Nephron progenitor cell (in vitro differentiated cells): ENCODE measurements at places on chromosomes 13 and 19.

DNA sequence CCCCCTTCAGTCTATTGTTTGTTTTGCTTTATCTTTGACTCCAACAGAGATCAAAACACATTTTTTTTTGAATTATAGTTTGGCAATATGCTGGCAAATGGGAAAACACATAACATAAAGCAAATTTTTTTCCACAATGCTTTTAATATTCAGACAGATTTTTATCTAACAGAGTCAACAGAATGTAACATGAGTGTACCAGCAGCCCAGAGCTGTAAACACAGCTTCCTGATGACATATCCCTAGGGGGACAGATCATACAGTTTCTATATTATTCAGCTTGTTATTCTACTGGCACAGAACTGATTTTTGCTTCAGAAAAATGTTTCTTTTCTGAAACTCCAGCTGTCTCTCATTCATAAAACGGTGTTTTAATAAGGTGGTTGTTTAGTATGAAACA lies 168.8 kb downstream of the OLFM4 start:
- no peak for DNase-seq

DNA sequence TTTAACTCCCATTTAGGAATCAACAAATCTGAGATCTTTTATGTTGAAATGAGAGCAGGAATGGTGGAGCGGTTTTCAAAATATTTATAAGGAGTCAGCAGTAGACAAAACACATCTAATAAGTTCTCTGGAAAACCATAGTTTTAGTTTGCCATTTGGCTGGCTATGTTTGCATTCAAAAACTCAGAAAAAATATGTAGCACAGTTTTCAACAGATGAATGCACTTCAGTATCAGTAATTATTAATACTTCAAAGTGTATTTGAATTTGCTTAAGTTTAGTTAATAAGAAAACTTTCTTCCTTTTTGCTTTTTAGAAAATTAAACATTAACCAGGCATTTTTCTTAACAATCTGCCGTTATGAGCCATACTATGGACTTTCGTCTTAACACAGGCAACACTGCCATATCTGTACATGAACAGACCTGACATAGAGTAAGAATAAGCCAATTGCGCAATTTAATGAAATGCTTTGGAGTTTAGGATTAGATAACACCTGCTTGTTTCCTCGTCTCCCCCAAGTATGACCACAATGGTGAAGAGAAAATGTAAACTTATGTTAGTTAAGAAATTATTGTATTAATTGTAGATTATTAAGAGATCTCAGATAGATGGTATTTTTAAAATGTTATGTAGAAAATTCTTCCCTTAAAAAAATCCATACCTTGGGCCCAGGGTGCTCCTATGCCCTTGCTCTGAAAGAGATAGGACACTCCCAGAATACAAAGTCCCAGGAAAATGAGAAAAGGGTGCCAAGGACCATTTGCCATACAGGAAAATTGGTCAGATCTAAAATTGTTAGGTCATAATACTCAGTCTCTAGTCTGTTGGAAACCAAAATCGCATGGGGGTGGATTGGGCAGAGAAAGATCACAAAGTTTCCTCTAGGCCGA lies 552.3 kb upstream of the ARGLU1 start:
- no peak for DNase-seq

GRCh38 chr13:49690133-49690994 lies 922 bp downstream of the EBPL start:
- no peak for DNase-seq

GRCh38 chr19:38773469-38774177 lies at the start of gene LGALS7:
Gene LGALS7 (minus strand): TSS chr19:38773517. CDS start chr19:38773492, 25 bp downstream.
- DNase-seq: no peak

DNA sequence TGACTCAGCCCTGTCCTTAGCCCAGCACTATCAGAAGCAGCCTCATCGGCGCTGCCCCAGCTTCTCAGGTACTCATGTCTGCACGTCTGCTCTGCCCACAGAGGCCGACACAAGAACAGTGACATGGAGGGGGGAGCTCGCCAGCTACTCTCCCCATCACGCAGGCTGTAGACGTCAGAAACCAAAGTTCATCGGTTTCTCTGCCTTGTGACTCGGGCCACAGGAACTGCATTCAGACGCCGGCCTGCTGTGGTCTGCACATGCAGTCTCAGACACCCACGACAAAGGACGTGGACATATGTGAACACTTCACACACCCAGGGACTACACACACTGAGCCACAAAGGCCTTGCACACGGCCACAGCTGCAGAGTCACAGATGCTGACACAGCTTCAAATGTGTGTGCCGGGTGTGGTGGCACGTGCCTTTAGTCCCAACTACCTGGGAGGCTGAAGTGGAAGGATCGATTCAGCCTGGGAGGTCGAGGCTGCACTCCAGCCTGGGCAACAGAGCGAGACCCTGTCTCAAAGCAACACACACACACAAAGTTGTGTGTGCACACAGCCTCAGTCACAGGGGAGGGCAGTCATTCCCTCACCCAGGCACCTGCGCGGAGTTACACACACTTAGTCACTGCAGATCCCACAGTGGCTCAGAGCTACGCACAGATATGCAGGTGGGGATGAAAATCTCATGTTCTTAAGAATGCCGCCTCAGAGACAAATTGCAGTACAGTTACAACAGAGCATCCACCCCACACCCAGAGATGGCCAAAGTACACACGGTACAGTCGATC lies 4.9 kb upstream of the ZFP36 start:
- no peak for DNase-seq

DNA sequence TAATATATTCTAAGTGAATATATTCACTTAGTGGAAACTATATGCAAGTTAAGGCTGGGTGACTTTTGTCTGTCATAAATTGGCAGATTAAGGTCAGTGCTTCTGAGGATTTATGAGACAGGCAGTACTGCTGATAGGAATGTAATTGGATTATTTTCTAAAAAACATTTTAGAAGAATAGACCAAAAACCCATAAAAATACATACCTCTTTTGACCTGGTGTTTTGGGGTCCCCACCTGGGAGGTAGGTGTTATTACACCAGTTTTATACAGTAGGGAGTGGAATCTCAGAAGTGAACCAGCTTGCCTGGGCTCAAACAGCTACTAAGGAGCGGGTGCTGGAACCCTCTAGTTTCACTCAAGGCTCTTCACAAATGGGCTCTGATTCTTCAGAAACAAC lies 25.3 kb downstream of the COG3 start:
- DNase-seq: no peak

DNA sequence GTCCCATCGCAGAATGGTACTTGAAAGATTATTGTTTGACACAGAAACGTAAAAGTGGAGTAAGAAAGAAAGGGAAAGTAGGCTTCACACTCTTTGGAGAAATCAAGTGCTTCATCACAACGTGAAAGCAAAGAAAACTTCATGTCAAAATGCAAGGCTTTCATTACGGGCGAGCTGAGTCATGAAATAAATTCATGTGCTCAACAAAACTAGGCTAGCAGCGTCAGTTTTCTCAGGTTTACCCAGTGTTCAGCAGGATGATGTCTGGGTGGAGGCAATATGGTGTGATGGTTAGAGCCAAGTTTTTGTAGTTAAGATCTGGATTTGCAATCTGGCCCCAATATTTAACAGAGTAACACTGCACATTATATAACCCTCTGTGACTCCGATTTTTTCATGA lies 128.0 kb downstream of the TRPC4 start:
- no peak for DNase-seq

- no peak for DNase-seq
Observed at GRCh38 chr13:105502193-105502592, 1033.3 kb downstream of the EFNB2 start.

GRCh38 chr19:48006762-48007161 lies 12.3 kb downstream of the ELSPBP1 start:
- DNase-seq: no peak

DNA sequence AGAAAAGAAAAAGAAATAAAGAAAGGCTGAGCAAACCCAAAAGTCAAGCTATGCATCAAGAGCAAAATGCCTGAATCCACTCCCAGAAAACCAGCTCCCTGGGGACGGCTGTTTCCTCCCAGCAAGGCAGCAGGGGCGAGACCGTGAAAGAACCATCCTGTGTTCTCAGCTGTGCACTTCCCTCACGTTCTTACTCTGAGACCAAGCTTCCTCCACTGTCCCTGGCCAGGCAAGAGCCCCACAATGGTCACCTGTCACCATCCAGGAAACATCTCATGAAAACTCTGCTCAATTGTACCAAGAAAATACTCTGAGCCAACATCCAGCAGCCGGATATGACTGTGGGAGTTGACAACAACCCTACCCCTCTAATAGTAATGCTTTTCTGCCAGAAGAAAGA lies 22.9 kb downstream of the RAB20 start:
- DNase-seq: no peak

DNA sequence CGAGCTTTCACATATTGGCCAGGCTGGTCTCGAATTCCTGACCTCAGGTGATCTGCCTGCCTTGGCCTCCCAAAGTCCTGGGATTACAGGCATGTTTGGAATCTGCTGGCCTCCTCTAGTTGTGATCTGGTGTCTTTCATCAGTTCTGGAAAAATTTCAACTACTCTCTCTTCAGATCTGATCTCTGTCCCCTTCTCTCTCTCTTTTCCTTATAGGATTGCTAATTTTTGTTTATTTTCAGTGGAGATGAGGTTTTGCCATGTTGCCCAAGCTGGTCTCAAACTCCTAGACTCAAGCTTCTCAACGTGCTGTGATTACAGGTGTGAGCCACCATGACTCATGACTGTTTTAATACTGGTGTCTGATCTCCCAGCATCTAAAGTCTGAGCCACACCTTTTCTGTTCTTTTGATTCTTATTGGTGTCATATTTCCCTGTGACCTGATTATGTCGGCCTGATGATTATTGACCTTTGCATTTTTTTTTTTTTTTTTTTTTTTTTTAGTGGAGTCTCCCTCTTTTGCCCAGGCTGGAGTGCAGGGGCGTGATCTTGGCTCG lies 10.4 kb upstream of the NANOS2 start:
- DNase-seq: no peak

- DNase-seq: no peak
Observed at GRCh38 chr13:85486663-85487062, 312.6 kb downstream of the SLITRK6 start.

DNA sequence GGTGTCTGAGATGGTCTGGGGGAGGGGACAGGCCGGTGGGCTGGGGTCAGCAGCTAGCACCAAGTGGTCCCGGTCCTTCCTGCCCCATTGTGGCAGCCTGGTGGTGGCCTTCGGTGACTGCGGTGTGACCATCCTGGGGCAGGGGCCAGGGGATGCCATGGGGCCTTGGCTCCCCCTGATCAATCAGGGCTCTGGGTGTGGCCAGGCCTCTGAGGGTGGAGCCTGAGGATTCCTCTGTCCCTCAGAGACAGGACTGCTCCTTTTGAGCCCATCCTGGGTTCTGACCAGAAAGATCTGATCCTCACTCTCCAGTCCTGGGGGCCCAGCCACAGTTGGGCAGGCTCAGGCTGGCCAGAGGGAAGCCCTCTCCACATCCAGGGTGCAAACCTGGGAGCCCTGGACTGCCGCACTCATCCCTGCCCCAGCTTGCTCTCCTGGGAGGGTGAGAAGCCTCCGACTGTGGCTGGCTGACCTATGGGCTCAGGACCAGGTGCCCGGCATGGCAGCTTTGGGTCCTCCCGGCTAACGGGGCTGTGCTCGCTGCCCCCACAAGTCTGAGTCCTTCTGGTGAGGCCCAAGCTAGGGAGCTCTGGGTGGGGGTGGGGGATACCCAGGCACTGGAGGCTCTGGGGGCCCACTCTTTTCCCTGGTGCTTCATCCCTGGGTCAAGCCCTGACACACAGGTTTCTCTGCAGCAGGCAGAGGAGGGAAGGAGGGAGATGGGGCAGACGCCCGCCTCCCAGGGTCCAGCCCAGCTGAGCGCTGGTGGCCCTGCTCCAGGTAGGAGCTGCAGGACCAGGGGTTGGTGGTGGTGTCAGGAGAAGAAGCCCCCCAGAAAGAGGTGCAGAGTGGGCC lies 59.5 kb downstream of the IER2 start:
- no peak for DNase-seq
